Activated CD4-positive, alpha-beta T cell treated with anti-CD3 and anti-CD28 coated beads for 1 hour (primary cell): ENCODE measurements at places on chromosomes 5 and 9.

DNA sequence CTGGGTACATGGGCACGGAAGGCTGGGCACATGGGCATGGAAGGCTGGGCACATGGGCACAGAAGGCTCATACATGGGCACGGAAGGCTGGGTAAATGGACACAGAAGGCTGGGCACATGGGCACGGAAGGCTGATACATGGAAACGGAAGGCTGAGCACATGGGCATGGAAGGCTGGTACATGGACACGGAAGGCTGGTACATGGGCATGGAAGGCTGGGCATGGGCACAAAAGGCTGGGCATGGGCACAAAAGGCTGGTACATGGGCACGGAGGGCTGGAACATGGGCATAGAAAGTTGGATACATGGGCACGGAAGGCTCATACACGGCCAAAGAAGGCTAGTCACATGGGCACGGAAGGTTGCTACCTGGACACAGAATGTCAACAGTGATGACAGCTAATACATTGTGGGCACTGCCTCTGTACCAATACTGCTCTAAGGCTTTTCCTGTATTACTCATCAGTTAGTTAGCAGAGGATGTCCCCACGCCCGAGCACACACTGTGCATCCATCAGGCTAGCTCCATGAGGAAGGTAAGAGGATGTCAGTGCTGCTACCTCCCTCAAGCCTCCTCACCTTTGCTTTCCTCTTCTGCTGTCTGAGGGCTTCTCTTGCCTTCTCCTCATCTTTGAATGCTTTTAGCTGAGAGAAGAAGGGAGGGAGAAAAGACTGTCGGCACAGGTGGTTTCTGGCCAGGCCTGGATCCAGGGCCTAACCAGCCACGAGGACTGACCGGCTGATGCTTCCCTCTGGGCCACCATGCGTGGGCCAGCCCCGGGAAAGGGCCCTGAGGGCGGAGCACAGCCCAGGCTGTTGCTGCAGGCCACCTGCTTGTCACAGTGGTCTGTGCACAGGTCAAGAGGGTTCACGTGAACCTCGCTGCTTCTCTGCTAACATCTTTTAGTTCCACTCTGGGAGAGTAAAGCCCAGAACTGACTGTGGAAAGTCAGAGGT is 14.3 kb downstream of the GPX3 start:
- DNase-seq = no peak

- peak; percentile 51 for DNase-seq
These were observed 11.9 kb downstream of the GLIPR2 start for GRCh38 chr9:36148311-36149051.

- no peak for DNase-seq
These were observed 20.9 kb upstream of the BNIP1 start for GRCh38 chr5:173123416-173123815.

GRCh38 chr9:104028827-104029226 is 65.3 kb upstream of the SMC2 start:
- DNase-seq = no peak

GRCh38 chr5:170614720-170615119 is 110.9 kb downstream of the KCNIP1 start:
- no peak for DNase-seq

DNA sequence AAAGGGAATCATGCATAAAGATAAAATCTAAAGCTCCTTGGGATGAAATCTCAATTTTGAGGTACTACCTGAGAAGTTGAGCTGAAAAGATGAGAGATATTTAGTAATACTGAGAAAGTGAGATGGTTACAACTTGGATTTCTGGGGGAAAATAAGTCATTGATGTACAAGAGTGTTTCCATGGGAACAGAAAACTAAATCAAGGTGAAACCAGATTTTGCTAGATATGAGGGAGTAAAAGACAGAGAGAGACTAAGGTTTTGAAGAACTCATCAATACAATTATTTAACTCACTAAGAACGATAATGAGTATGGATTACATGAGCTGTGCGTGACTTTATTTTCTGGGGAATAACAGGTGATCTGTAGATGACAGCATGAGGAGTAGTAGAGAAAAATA is 10.2 kb upstream of the ST8SIA4 start:
- DNase-seq = no peak

DNA sequence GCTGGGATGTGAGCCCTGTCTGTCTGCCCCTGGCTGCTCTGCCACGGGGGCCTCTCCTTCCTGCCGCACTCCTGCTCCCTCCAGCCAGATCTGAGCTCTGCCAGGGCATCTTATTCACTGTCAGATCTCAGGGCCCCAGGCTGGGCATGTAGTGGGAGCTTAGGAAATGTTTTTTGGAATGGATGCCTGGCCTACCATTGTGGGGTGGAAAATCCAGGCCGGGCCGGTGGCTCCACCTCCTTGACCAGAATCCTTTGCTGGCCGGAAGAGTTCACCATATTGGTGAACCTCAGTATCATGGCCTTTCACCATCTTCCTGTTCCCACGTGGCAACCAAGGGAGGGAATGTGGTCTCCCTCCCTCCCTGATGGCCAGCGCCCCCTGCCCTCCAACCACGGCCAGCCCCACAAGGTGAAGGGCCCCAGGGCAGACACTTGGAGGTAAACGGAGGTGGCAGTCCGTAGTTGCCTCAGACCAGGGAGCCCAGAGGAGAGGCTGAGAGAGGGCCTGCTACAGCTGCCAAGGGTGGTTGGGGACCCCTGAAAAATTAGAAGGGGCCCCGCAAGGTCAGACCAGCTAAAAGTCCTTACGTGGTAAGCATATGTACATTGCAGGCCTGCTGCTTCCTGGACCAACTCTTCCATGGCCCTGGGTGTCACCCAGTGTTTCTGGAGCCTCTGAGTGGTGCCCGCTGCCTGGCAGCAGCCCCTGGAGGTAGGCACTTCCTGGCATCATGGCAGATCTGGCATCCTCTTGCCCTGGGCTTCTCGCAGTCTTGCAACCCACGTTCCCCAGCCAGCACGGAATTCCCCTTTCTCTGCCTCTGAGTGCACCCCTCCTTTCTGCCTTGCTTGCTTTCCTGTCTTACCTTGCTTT is 153.3 kb downstream of the RGS3 start:
- DNase-seq = no peak

DNA sequence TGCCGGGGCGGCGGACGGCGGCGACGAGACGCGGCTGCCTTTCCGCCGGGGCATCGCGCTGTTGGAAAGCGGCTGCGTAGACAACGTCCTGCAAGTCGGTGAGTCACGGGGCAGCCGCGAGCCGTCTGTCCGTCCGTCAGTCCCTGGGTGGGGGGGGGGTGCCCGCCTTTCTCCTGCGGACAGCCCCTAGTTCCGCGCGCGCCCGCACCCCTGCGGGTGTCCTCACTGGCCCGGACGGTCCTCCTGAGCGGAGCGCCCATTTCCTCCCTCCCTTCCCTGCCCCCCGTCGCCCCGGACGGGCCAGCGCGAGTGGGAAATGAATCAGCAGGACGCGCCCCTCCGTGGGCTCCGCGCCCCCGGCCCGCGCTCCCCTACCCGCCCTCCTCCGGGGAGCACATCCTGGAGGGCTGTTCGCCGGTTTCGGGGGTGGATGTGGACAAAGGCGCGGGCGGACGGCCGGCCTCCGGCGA is 828 bp downstream of the ZSWIM6 start:
- peak; percentile 19 for DNase-seq

DNA sequence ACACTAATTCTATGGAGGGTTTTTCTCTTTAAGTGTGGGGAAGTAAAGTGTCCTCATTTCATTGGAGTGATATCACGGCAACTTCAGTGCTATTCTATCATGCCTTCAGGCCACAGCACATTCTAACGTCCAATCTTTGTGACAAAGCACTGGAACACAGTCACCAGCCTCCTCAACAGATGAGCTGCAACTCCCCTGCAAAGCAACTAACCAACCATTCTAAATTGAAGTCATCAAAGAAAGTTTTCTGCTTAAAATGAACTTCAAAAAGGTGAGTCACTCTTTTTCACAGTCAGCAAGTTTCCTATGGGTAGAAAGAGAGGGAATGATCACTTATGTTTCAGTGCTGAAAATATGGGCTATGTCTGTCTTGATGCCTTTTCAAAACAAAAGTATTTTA is 190.8 kb downstream of the ELAVL2 start:
- no peak for DNase-seq

DNA sequence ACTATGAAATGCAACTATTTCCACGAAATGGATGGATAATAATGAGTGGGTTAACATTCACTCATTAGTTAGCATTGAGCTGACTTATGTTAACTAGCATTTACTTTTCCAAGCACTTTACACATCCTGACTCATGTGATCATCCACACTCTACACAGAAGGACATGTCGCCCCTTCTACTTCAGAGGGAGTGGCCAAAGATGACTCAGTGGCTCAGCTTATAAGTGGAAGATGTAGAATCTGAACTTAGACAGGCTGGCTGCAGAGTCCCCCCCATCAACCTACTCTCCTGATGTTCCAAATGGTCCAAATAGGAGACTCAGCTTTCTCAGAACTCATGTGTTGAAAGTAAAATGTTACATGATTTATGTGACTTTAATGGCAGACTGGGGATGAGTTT is 146.0 kb downstream of the ADCY2 start:
- no peak for DNase-seq

DNA sequence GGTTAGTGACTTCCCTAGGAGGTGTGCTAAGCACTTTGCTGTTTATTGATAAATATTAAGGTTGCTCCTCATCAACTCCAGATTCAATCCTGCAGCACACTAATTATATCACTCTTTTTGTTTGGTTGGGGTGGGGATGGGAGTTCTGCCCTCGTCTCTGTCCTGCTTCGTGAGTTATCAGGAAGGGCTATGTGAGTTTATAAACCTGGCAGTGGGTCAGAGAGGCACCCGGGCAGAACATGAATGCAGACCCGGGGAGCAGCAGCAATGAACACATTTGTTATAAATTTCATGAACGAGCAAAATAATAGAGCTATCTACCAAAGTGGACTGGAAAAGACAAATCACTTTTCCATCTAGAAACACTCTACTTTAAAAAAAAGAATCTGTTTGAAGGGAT is 125.5 kb upstream of the WWC1 start:
- DNase-seq = no peak

GRCh38 chr9:24832307-24832706 is 286.6 kb upstream of the IZUMO3 start:
- DNase-seq = no peak
